Activated CD4-positive, alpha-beta T cell treated with anti-CD3 and anti-CD28 coated beads, Interleukin-2, amount 50 U/mL, for 24 hours (primary cell): ENCODE measurements at places on chromosomes 7 and 10.

DNA sequence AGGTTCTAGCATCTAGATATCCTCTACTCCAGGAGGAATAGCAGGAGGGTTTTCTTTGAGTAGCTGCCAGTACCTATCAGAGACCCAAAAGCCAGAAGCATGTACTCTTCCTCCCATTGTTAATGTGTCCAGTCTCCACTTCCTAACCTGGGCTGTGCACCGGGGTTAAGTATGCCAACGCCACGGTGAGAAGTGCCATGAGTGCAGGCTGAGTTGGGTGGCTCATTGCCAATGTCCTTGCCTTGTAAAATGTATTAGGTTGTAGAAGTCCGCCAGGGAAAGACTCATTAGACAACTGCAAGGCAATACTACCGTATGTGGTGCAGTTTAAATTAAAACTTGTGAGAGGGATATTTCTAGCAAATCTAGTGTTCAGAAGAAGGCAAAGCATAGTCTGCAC, 55.0 kb upstream of the PRR15 start:
- DNase-seq: no peak

DNA sequence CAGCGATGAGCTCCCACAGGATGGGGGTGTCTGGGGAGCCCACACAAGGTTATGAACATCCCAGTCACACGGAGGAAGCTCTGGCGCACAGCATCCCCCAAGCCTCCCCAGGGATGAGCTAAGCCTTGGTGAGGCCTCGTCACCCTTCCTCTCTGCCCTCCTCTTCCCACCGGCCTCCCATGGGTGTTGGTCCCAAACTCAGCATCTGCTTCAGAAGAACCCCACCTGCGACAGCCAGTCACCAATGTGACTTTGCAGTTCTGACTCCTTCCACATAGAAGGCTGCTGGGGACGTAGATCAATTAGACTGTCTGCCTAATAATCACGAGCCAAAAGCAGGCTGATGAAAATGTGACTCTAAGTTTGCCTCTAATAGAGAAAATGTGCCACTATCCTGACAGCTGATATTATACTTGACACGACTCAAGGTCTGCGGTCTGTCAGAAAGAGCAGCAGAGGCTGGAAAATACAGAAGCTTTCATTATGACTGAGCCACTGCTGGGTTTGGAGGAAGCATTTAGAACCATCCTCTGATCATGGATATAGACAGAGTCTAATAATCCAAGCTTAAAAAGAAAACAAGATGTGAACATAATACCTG, 116.0 kb upstream of the PFKP start:
- DNase-seq: no peak

- no peak for DNase-seq
These were observed 150.9 kb upstream of the FOXK1 start for GRCh38 chr7:4531236-4531635.

DNA sequence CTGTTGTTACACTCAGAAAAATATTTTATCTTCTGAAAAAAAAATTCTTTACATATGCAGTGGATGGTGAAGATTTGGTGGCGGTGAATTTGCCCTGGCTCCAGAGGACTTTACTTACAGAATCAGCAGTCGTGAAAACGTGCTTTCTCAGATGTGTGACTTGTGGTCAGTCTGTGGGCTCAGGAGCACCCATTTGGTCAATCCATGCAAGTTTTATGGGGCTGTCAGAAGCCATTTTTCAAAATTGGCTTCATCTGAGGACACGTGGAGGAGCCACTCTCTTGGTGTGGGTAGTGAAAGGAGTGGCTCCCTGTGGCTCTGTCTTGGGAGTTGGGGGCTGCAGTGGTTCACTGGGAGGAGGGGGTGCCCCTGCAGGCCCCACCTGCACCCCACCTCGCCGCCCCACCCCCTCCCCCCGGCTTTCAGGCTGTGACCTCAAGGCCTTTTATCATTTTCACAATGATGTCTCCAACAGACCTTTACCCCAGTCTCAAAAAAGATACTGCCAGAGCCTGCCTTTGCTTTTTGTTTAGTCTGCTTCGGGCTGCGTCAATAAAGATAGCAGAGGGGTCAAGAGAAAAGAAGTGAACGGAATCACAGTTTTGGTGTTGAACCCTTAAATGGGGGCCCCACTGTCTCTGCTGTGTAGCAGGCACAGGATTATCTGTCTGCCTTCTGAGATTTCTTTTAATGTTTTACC, 137.4 kb downstream of the MGMT start:
- DNase-seq: no peak

DNA sequence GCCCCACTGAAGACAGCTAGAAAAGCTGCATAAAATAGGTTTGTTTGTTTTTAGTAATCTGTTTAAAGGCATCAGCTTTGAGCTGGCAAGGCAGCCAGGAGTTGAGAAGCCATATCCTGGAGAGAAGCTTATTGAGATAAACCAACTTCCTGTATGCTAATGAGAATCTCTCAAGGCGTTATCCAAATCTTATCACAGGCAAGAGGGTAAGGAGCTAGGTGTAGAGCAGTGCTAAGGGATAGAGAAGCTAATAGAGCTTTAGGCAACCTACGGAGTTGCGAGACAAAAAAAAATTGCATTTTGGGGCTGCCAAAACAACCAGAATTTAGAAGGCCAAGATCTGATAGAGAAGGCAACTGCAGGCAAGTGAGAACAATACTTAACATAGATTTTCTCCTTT, 641.6 kb downstream of the SH2D4B start:
- DNase-seq: no peak

DNA sequence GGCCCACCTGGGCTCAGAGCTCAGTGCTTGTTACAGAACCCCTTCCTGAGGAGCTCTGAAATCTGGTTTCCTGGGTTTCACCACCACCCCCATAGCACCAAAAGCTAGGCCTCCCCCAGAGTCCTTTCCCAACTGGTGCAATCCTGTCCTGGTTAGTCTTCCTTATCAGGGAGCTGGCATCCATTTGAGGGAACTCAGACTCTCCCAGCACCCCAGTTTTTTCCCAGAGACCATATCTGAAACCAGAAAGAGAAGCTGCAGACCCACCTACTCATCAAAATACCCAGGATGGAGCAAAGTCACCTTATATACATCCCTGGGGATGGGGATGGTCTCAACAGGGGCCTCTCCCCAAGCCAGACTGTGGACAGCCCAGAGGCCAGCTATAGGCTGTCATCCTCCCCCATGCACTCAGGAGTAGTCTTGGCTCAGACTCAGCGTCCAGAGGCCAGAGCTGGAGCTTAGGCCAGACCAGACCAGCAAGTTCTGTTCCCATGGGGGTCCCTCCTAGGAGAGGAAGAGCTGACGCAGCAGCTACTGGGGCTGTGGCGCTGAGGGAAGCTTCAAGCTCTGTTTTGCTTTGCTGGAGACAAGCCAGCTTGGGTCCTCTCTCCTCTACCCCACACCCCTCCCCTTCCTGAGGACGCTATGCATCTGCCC, 3.0 kb downstream of the TBATA start:
- no peak for DNase-seq

- no peak for DNase-seq
These were observed 105.3 kb upstream of the LYZL2 start for GRCh38 chr10:30734901-30735300.

DNA sequence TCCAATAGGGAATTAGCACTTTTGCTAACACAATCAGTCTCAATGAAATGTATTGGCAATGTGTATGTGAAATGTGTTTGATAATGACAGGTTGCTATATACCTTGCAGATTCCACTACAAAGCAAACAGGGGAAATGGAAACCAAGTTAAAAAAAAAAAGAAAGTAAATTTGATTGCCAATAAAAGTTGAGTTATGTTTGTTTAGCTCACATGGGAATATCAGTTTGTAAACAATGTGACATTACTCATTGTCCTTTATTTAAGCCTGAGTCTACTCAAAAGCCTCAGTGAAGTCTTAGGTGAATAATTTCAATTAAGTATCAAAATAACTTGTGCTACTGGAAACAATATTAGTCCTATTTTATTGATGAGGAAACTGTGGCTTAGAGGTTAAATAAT, 285.2 kb downstream of the CACNA2D1 start:
- DNase-seq: no peak

DNA sequence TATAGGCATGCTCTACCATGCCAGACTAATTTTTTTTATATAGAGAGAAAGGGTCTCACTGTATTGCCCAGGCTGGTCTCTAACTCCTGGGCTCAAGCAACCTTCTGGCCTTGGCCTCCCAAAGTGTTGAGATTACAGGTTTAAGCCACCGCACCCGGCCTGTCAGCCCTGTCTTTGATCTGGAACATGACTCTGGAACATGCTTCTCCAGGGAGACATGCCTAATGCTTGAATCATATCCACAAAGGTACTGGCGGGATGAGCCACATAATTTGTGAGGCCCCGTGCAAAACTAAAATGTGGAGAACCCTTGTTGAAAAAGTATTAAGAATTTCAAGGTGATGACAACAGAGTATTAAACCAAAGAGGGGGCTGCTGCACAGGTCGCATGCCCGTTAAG, 282.8 kb downstream of the ARHGAP12 start:
- no peak for DNase-seq

DNA sequence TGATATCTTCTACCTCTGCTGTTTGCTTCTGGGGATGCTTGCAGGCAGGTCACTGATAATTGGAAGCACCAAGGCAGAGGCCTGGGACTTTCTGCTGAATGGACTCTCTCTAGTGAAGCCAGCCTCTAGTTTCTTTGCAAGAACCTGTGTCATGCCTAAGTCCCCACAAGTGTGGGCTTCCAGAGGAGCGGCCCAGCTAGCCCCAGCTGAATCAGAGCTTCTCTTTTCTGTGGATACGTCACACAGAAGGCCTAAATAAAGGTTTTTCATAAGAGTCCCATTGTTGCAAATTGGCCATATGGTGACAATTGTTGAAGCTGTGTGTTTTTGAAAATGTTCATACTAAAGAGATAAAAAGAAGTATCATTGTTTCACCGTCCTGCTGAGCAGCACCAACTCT, 6.8 kb upstream of the OPALIN start:
- no peak for DNase-seq

DNA sequence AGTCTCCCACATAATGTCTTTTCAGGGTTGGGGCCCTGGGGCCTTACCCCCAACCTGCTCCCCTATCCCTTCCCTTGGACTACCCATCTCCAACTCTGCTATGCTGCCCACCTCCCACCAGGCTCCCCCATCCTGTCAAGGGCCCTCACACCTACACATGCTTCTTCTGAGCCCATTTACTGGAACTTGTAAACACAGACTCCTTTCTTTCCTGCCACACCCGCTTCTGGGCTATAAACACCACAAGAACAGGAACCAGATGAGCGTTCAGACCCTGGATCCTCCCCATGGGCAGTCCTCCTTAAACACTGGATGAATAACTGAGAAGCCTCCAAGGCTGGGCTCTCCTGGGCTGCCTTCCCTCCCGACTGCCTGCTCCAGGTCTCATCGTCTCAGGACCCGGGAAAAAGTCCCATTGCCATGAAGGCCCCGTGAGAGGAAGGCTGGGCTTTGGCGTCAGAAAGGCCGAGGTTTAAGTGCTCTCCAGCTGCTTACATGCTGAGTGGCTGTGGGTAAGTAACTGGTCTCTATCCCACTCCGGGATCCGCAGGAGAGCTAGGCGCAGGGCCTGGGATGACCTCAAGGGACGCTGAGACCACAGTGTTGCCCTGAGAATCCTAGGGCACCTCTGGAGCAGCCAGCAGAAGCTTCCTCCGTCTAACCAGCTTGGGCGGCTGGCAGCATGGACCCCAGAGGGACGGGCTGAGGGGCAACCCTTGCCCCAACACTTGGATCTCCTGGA, 15.6 kb upstream of the CRHR2 start:
- no peak for DNase-seq

- no peak for DNase-seq
These were observed 55.5 kb upstream of the CALD1 start for GRCh38 chr7:134723892-134724291.

DNA sequence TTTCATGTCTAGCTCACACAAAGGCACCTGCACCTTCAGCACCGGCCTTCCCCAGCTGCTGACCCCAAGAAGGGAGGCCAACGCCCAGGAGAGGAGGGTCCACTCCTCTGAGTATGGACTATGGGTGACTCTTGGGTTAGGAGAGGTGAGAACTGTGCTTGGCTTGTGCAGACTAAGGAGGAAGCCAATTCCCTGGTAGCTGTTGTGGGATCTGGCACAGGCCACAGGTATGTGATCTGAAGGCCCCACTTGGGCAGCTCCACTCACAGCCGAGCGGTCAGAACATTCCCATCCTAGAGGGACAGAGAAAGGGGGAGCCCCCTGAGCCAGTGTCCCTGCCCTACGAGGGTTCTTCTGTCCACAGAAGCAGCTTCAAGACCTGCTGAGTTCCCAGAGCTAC, 52.8 kb upstream of the FIGNL1 start:
- DNase-seq: no peak

- DNase-seq: no peak
These were observed 9.2 kb downstream of the ZNF800 start for GRCh38 chr7:127383123-127383835.

DNA sequence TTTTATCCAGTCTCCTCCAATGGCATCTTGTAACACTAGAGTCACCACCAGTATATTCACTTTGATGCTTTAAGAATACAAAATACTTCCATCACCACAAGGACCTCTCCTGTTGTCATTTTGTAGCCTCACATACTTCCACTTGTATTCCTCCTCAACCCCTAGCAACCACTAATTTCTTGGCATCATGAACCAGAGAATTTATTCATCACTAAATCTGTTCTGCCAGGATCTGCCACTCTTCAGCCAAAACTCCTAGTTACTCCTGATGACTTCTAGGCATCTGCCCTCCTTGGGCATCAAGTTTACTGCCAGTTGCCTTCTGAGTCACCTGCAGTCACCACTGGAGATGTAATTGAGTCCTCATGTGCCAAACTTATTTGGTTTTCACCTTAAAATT, 906.8 kb downstream of the CNTNAP2 start:
- no peak for DNase-seq

DNA sequence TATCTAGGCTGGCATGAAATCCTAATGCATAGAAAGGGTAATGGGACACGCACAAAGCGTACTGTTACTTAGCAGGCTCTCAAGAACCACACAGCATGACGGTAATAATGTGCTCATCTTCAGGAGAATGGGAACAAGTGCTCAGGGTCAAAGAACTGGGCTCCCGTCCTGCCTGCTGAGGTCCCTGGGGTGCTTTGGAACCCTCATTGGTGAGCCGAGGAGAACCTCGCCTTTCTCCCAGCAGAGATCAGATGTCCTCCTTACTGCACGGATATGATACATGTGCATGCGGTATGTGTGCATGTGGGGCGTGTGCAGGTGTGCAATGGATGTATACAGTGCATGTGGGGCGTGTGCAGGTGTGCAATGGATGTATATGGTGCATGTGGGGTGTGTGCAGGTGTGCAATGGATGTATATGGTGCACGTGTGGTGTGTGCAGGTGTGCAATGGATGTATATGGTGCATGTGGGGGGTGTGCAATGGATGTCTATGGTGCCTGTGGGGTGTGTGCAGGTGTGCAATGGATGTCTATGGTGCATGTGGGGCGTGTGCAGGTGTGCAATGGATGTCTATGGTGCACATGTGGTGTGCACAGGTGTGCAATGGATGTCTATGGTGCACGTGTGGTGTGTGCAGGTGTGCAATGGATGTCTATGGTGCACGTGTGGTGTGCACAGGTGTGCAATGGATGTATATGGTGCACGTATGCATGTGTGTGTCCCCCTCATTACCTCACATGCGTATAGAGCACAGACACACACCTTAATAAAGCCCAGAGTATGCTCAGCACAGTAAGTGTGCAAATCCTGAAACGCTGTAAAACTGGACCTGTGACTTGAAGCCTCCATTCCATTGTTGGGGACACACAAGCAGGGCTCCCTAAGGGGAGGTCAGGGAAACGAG, 336.3 kb downstream of the PTPRN2 start:
- no peak for DNase-seq
